DMS79 treated with DMSO at 0.1 percent for 48 hours (cell line): ENCODE measurements at places on chromosomes 5 and 9.

GRCh38 chr9:94813379-94813778, 86.9 kb downstream of the AOPEP start:
- no peak for DNase-seq

DNA sequence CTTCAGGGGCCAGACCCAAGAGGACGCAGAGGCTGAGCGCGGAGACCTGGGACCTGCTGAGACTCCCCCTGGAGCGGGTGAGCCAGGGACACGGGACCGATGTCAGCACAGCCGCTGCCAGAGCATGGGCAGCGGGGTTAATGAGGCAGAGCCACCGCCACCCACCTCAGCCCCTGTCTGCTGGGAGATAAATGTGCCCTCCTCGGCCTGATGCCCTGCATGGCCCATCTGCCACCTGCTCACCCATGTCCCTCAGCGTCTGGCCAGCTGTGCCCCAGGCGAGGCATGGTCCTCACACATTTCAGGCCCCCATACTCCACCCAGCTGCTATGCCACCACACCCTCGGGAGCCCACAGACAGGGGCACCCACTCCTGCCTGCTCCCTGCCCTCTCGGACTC, 14.9 kb downstream of the DNLZ start:
- DNase-seq = no peak

GRCh38 chr5:151258201-151258611, 5.2 kb downstream of the GM2A start:
- DNase-seq = no peak

DNA sequence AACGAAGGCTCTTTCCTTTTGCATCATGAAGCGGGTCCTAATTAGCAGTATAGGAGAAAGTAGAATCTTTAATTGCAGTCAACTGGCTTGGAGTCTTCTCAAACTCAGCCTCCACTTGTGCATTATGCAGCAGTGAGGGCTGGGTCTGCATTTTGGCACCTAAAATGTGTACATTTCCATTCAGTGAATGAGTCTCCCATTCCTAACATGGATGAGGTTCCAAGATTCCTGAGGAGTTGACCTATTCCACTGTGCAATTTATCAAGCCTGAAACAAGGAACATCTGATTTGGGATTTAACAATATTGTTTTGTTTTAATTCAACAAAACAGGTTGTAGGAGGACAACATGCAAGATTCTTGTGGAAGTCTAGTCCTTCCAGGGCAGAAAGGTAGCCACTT, 171.8 kb upstream of the S1PR3 start:
- DNase-seq = no peak

DNA sequence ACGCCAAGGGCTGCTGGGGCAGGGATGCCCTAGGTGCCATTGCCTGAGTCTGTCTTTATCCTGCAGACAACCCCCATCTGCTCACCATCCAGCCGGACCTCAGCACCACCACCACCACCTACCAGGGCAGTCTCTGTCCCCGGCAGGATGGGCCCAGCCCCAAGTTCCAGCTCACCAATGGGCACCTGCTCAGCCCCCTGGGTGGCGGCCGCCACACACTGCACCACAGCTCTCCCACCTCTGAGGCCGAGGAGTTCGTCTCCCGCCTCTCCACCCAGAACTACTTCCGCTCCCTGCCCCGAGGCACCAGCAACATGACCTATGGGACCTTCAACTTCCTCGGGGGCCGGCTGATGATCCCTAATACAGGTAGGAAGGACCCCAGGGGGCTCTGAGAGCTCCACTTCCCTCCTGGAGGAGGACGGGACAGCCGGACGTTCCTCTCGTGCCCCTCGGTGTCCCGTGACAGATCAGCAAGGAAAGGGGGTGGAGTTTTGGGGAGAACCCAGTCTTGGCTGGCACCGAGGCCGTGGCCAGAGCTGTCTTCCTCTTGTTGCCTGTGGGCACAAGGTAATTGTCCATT, 24.9 kb downstream of the HK3 start:
- no peak for DNase-seq

DNA sequence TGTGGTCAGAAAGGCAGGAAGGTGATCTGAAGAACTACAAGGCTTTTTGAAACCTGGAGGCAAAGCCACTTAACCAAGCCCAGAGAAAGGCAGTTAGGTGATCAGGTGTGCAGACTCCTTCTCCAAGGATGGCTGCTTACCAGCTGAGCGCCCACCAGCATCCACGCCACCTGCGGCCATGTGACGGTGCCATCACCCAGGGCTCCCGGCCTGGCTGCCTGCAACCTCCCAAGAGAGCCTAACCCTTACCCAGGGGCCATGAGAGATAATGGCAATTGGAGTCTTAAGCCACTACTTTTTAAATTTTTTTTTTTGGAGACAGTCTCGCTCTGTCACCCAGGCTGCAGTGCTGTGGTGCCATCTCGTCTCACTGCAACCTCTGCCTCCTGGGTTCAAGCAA, 33.1 kb upstream of the PHYKPL start:
- no peak for DNase-seq

DNA sequence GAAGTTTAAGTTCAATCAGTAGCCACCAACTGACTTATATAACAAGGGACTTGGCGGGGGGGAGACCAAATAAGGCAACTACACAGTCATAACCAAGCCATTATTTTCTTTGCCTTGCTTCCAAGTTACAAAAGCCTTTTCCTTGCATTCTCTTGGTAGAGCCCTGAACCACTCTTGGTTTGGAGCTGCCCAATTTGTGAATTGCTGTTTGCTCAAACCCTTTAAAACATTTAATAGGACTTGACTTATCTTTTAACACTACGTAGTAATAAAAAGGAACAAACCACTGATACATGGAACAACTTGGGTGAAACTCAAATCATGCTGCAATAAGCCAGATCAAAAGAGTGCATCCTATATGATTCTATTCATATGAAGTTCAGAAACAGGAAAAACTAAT, 31.7 kb upstream of the MSH3 start:
- DNase-seq = no peak

GRCh38 chr9:106529616-106530015, 333.4 kb upstream of the ZNF462 start:
- no peak for DNase-seq

- no peak for DNase-seq
Measured at GRCh38 chr9:72494051-72494450, 27.4 kb upstream of the TMC1 start.

DNA sequence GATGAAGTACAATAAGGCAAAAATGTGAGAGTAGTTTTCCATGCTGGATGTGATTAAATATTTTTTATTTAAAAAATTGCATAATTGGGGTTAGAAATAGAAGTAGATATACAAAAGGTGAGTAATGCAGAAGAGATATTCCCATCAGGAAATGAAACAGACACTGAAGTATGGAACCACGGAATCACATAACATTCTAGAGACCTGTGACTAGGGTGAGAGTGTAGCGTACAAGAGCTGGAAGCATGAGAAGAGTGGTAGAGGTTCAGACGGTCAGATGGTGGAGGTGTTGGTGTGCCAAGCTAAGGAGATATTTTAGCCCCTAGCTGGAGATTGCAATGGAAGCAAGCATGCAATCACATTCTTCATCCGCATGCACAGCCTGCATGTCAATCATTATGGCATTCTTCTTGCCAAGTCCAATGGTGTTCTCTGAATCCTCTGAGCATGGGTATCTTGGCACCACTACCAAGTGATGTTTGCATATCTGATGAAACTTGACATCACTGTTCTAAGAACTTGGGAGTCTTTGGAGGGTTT, 587.8 kb downstream of the PSAT1 start:
- DNase-seq = no peak

DNA sequence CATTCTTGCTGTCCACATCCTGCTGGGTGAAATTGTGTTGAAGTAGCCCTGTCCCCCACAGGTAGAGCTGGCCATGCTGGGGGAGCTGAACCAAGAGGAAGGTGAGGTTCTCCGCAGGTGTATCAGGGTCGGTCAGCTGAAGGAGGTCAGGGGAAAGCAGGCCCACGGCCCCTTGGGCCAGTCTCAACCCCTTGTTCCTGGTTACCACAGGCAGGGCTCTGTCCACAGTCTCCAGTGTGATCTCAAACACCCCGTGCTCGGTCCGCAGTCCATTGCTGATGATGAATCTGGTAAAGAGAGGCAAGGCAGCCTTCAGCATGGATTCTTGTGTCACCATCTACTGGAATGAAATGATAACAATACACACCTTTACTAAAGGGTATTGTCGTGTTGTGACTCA, 53.4 kb upstream of the CER1 start:
- no peak for DNase-seq

DNA sequence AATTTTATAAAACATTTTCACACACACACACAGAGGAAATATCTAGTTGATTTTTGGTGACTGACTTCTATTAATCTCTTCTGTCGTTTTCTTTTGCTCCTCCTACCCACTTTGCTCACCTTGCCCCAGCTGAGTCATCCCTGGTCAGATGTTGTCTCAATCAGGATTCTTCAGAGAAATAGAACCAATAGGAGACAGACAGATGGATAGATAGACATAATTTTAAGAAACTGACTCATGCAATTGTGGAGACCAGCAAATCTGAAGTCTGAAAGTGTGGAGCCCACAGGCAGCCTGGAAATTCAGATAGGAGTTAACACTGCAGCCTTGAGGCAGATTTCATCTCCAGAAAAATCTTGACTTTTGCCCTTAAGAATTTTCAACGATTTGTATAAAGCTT, 37.0 kb upstream of the PIK3R1 start:
- no peak for DNase-seq

GRCh38 chr5:68739752-68740151, 354.1 kb upstream of the SLC30A5 start:
- peak; percentile 27 for DNase-seq
